Vagina (tissue), 2 donors: ENCODE measurements at places on chromosomes 5 and 9. TPM values are rescaled to one million over a fixed set of nuclear protein-coding genes. Genes with fewer than 3 reads are reported as not detected.

Gene GNAQ
- total RNA-seq = 31.9 TPM

Gene ANXA2R
- total RNA-seq = 10.6 TPM

Gene FAM221B
- total RNA-seq = not detected

Gene SLC1A1
- total RNA-seq = 1.5 TPM
